T-cell (primary cell): ENCODE measurements at places on chromosomes 5 and 9. TPM values are rescaled to one million over a fixed set of nuclear protein-coding genes. Genes with fewer than 3 reads are reported as not detected.
A peak's percentile ranks its signal among the peaks of the same experiment; 100 is the strongest.

- no peak for DNase-seq
Measured at GRCh38 chr5:140342896-140343295, 3.5 kb downstream of the HBEGF start.

DNA sequence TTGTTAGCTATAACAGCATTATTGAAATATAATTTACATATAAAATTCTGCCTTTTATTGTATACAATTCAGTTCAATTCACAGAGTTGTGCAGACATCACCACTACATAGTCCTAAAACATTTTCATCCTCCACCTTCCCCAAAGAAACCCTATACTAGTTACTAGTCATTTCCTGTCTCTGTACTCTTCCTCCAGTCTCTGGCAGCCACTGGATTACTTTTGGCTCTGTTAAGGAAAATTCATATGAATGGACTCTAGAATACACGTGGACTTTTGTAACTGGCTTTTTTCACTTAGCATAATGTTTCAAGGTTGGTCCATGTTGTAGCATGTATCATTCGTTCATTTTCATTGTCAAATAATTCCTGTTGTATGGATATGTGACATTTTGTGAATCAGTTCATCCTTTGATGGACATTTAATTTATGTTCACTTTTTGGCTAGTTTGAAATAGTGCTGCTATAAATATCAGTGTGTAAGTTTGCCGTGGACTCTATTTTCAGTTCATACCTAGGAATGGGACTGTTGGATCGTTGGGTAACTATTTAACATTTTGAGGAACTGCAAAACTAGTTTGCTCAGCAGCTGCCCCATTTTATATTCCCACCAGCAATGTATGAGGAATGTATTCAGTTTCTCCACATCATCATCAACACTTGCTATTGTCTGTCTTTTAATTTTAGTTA, 9.7 kb downstream of the ICE1 start:
- DNase-seq: no peak

DNA sequence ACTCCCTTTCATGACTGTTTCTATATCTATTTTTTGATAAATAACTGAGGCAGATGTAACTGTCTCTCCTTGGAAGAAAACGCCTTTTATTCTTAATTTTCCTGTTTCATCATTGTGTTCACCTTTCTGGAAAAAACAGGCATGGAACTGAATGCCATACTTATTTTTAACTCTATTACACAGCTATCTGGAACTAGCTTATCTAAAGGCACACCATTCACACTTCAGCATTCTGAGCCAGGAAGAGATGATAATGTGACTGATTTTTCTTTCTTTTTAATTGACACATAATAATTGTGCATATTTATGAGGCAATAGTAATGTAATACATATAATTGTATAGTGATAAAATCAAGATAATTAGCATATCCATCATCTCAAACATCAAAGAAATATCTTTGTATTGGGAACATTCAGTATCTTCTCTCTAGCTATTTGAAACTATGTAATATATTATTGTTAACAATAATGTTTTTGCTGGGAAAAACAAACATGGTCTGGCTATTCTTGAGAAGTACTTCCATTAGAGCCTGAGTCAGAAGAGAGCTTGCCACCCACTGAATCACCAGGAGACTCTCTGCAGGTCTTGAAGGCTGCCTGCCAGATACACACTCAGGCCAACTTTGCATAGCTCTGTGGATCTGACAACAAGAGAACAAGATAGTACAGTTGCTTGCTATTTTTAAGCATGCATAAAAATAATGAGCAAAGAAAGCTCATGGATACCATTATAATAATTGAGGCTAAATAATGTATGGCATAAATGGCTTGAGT, 501.0 kb upstream of the EDIL3 start:
- DNase-seq: no peak

GRCh38 chr9:110977259-110977709, 61.0 kb downstream of the LPAR1 start:
- DNase-seq: no peak

The PCDHGB3 gene
- total RNA-seq: 0.40 TPM

The ABO gene
- total RNA-seq: 0.06 TPM

The OR1J2 gene
- total RNA-seq: not detected

The WNK2 gene
- total RNA-seq: 0.82 TPM

The ITK gene
- total RNA-seq: 466 TPM

DNA sequence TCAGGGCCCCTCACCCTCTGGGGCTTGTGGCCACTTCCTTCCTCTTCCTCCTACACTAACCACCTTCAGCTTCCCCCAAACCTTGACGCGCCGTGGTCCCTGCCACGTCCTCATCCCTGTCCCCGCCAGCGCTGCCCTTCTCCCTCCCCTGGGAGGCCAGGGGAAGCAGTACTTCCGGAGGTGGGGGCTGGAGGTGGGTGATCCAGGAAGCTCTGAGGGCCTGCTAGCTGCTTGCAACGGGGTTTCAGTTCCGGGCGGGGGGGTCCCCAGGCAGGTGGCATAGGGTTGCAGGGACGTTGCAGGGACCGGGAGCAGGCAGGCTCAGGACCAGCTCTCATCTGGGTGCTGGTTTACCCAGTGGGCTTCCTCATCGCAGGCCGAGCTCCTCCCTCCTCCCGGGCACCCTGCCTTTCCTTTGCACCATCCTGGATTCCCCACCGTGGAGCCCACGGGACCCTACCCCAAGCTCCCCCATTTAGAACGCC, 70.0 kb downstream of the RXRA start:
- peak; percentile 28 for DNase-seq

DNA sequence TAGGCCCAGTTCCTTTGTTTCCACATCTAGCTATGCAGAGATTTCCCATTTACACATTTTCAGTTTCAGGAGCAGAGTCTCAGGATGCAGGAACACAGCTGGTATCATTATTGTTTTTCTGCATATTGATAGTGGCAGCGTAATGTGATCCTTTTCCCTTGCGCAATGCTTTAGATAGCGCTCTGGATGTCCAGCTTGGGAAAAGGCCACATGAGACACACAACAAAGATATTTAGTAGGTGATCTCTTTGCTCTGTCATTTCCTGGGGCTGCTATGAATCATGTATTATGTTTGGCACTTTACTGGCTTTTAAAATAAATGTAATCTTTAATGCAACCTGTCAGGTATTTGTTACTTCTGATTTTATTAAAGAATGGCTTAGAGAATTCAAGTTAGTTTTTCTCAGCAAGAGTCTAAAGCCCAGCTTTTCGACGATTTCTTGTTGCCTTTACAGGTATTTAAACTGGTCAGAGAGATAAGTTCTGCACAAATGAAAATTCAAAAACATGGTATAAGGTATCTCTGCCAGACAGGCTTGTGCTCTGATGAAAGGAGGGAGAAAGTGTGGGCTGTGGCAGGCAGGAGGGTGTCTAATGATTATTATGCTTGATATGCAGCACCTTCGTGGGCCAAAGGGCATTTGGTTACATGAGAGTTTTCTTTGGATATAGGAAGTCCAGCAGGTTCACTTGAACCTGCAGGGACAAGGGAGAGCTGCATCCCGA, 42.2 kb downstream of the PTTG1 start:
- no peak for DNase-seq

The PLPPR1 gene
- total RNA-seq: not detected

The PCDHGA9 gene
- 0.26 TPM for total RNA-seq

DNA sequence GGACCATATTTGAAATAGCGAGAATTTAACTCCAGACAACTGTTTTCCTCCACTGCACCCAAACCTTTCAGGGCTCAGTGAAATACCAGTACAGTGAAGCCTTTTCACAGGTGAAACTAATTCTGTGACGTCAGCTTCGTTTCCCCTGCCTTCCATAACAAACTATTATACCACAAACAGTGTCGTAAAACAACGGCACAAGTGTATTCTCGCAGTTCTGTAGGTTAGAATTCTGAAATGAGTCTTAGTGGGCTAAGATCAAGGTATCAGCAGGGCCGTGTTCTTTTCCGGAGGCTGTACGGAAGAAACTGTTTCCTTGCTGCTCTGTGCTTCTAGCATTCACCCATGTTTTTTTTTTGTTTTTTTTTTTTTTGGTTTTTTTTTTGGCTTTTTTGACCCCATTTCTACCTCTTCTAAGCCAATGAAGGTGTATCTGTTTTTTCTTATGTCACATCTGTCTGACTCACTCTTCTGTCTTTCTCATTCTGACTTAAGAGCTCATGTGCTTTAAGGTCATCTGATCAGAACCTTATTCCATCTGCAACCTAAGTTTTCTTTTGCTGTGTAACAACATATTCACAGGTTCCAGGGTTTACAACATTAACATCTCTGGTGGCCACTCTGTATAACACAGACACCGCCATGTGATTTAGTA, 20.1 kb downstream of the ISOC1 start:
- DNase-seq: no peak

DNA sequence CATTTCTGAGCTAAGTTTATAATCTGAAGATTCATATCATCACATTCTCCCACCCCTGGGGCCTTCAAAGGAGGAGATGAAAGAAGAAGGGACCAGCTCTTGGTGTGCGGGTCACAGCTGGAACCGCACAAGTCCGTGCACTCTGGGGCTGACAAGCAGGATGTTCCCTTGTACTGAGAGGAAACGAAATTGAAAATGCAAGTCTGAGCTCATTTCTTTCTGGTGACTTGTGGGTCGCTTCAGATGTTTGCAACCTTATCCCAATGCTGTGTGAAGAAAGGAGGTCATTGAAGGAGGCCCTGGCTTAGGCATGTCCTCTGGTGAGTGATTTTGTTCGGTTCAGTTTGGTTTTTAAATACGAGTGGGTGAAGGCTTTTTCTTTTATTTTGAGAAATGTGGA, 59.6 kb downstream of the C9orf152 start:
- no peak for DNase-seq

GRCh38 chr5:62969409-62970120, 390.9 kb downstream of the LRRC70 start:
- DNase-seq: no peak

GRCh38 chr5:40474250-40474649, 205.5 kb upstream of the PTGER4 start:
- DNase-seq: no peak

DNA sequence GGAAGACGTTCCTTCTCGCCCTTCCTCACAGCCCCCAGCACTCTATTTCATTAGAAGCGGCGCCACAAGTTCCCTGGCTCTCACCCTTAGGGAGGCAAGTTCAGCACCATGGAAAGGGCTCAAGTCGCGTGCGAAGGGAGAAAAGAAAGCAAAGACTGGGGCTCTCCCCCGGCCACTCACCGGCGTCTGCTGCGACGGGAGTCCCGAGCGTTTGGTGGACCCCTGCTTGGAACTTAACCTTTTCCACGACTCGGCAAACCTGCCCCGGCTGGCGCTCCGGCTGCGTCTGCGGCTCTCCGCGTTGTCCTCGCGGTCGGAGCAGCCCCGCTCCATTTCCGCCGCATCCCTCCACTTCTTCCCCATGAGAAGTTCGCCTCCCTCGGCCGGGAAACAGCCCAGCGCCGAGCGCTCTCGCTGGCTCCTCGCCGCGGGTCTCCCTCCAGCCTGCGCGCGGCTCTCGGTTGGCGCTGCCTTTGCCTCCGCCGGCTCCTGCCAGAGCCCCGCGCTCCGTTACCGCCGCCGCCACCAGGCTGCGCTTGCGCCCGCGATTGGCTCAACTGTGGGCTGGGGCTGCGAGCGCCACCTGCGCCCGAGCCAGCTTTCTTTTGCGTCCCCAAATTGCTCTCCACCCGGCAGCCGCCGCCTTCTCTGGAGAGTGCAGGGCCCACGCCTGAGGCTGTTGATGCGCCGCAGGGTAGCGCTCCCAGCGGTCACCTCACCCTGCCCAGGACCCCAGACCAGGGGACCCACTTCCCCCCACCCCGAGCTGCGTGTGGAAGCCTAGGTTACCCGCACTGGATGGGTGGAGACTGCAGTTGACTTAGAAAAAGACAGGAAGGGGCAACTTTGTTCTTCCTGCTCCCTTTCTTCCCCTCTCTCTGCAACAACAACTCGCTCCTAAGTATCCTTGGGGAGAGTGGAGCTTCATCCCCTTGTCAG, 321.6 kb downstream of the CEMIP2 start:
- no peak for DNase-seq

The CDH10 gene
- total RNA-seq: not detected

GRCh38 chr9:27126670-27127069, 17.6 kb downstream of the TEK start:
- DNase-seq: no peak

The SH3TC2 gene
- not detected for total RNA-seq

- DNase-seq: no peak
Measured at GRCh38 chr5:91478096-91478495, 95.0 kb upstream of the ARRDC3 start.

The NUTM2G gene
- total RNA-seq: not detected

GRCh38 chr5:141636413-141637122, at the start of the genes HDAC3 and RELL2:
TSS of gene HDAC3 (minus strand) at chr5:141636849. CDS start at chr5:141636790, 59 bp downstream.
TSS of gene RELL2 (plus strand) at chr5:141636997. CDS start at chr5:141638226, 1,229 bp downstream.
- DNase-seq: peak; percentile 88

- no peak for DNase-seq
Measured at GRCh38 chr9:38183994-38184568, 115.1 kb upstream of the SHB start.

DNA sequence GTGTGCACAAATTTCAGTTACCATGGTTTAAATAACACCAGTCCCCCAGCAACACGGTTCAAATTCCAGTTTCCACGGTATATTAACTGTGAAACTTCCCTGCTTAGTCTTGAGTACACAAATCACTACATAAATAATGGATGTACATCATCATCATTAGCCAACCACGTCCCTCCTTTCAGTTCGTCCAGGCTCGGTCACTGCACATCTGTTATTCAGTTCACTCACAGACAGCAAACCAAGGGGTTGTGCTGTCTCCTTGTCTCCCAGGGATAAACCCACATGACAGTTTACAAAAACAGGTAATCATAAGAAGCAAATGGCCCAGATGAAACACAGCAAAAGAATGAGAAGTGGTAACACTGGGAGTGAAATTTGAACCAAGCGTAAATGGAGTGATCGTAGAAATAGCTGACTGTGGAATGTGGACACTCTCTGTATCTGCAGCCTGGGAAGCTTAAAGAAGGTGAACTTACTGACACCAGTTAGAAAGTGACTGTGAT, 61.0 kb upstream of the RAD23B start:
- DNase-seq: no peak

The SLC4A9 gene
- not detected for total RNA-seq

GRCh38 chr5:119537704-119538103, 85.4 kb downstream of the HSD17B4 start:
- DNase-seq: no peak

The MAMDC2 gene
- total RNA-seq: 0.19 TPM

The AGXT2 gene
- total RNA-seq: not detected

DNA sequence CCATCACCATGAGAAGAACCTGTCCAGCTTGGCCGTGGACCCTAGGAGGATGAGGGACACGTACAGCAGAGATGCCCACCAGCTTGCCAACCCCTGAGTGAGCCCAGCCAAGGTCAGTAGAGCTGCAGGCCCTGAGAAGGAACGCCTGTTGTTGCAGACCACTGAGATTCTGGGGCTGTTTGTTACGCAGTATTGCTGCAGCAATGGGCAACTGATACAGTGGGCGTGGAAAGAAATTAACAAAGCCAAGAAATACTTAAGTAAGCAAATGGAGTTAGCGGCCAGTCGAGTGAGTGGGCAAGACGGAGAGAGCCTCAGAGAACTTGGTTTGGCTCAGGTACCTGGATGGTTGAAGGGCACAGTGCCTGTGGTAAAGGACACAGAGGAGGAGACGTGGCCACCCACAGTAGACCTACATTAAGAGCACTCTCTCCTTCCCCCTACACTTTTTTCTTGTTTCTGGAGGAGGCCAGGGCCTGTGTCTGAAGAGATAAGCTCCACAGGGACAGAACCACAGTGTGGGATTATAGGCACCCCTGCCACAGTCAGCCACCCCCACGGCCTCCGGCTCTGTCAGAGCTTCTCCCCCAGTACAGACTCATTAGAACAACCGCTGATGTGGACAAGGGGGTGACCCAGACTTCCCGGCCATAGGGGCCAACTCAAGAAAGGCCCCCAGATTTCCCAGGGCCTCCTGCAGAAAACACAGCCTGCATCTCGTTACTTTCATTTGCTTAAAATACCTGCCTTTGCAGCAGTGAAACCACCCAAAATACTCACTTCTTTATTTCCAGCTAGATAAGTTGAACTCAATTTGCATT, 40.1 kb upstream of the GRHPR start:
- no peak for DNase-seq

The RANBP3L gene
- total RNA-seq: not detected
